Mesenteric fat pad (tissue), 1 donor: ENCODE measurements at places on chromosomes 7 and 10. TPM values are rescaled to one million over a fixed set of nuclear protein-coding genes. Genes with fewer than 3 reads are reported as not detected.

Gene AFAP1L2
- total RNA-seq = 3.9 TPM

Gene SPAM1
- not detected for total RNA-seq

Gene RBM20
- 4.6 TPM for total RNA-seq

Gene TAS2R5
- 1.1 TPM for total RNA-seq

Gene KLF6
- total RNA-seq = 474 TPM

Gene KEL
- not detected for total RNA-seq

Gene NPFFR1
- not detected for total RNA-seq
